Stimulated activated CD4-positive, alpha-beta T cell treated with anti-CD3 and anti-CD28 coated beads, Interleukin-15, amount 100 ng/mL, for 1 hour (primary cell): ENCODE measurements at places on chromosomes 5 and 9.

DNA sequence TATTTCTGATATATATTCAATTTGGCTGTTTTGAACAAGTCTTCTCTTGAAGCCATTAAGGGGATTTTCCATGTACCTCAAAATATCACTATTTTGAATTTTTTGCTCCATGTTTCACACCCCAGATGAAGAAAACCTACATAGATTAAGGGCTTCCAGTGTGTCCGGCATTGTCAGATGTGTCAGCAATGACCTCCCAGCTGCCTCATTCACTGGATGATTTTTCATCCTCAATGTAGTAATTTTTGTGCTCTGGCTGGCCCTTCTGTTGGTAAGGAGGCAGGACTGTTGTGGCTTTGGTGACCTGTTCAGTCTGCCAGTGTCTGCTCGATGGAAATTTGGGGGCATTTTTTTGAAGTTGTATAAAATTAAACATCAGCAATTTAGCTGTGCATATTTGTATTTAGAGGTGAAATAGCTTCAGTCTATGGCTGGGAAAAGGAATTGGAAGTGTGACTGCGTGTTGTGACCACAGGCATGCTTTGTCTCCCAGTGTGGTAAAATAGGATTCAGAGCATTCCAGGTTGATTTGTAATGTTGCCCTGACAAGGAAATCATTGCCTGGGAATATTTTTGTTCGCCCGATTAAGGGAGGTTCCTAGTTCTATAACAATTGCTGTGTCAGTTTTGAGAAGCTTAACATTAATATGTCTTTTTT lies 312.4 kb downstream of the ARHGEF28 start:
- no peak for DNase-seq

- DNase-seq, result no peak
Measured at GRCh38 chr5:170339780-170340167, 42.2 kb upstream of the LCP2 start.

GRCh38 chr5:90932052-90932699 lies 373.6 kb downstream of the ADGRV1 start:
- DNase-seq, result no peak

- DNase-seq, result no peak
Measured at GRCh38 chr5:117065161-117065560, 490.5 kb upstream of the SEMA6A start.

GRCh38 chr5:111859533-111860270 lies 102.7 kb upstream of the NREP start:
- no peak for DNase-seq

DNA sequence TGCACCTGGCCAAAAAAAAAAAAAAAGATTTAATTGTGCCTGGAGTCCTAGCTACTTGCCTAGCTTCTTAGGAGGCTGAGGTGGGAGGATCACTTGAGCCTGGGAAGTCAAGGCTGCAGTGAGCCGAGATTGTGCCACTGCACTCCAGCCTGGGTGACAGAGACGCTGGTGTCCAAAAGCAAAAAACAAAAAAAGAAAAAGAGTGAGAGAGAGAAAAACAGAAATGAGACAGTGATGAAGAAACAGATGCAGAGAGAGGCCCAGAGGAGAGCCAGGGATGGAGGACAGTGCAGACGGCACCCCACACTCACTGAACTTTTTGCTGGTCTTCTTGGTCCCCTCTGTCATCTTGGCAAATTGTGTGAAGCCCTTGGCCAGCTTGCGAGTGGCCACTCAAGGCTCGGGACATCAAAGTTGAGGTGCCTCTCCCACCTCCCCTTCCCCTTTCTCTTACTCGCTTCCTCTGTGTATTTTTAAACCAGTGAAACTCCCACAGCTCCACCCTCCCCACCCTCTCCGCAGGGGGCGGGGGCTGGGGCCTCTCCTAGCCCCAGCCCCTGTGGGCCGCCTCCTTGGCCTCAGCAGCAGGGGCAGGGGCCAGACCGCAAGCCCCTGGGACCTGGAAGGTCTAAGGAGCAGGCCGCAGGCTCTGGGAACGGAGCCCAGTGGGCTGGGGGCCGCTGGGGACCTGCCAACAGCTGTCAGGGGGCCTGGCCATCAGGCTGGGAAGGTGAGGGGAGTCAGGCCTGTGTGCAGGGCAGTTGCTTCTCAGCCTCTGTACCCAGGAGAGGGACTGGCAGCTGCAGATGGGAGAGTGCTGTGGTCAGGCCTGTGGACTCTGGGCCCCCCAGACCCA lies at the start of gene SH2D3C:
TSS of gene SH2D3C (minus strand) at position 387 of the 856 bp plus-strand sequence. CDS start at position 348, 39 bp downstream.
- no peak for DNase-seq

DNA sequence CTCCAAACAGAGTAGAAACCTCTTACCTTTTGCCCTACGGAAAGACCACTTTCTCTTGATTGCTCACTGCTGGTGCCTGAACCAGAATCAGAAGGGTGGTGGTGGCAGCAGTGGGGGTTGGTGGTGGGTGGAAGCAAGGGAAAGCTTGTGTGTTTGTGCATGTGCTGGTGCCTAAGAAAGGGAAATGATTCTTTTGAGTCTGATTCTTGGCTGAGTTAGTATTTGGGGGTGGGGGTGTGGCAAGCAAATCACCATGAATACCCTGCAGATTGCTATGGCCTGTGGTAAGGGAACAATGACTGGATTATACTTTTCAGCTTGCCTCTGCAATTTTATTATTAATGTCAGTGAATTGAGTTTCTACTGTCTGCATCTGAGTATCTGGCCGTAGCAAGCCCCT lies 106.6 kb downstream of the ARHGAP26 start:
- no peak for DNase-seq

DNA sequence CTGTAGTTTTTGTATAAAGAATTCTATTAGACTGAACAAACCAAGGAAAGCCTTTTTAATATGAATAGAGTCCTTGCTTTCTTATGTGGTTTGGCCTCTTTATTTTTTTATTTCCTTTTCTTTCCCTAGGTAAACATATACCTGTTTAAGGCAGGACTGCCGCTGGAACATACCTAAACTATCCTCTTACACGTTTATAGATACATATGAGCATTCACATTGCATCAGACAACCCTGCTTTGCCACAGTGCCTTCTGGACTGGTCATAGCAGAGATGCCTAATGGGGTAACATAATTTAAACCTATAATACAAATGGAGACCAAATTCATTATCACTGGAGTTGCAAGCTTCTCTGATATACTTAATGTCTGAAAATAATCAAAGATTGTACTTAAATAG lies 12.5 kb downstream of the GRAMD2B start:
- DNase-seq, result no peak

DNA sequence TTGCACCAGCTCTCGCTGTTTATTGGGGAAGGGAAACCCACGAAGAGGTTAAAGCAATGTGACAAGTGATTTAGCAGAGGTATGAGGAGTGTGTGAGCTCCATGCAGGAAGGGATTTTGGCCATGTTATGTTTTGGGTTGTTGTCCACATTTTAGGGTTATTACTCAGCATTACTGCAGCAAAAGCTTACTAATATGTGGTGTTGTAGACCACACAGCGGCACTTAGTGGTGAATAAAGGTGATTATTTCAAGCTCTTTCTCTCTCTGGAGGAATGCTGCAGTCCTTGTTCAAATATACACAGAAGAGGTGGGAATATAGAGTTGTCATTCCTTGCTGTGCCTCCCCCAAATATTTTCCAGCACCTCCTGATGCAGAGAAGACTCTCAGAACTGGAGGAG lies 29.7 kb upstream of the AKNA start:
- DNase-seq, result no peak

DNA sequence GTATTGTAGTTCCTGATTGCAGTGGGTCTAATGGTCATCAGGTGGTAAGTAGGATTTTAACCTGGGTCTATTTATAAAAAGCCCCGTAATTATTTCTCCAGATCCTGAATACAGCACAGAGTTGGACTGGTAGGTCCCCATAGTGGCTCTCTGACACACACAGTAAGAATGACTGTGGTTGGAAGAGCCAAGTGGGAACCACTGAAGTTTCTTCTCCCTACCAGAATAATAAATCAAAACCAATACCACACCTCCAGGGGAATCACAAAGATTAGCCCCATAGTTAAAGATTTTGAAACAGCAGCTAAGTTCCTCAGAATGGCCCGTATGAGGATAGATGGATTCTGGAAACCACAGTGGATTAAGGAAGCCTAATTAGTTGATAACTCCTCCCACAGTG lies 68.4 kb upstream of the ZFR start:
- DNase-seq, result no peak

DNA sequence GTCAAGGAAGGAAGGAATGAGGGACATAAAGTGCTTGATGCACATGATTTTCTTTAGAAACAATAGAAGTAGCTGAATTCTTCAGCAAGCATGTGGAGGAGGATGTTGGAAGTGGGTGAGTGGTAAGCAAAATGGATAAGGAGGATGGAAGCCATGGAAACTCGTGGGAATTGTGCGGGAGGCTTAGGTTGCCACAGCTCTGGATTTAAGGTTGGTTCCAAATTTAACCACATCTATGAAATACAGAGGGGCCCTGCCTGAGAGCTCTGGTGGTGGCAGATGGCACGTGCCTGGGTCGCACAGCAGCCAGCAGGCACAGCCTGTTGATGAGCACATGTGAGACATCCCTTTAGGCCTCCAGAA lies 284.7 kb downstream of the SMARCA2 start:
- DNase-seq, result no peak

GRCh38 chr5:179805070-179805528 lies 1.6 kb downstream of the MGAT4B start:
- no peak for DNase-seq

- no peak for DNase-seq
Measured at GRCh38 chr5:127814588-127814973, 111.4 kb downstream of the CCDC192 start.

GRCh38 chr9:116344416-116344815 lies 190.8 kb downstream of the PAPPA start:
- no peak for DNase-seq

DNA sequence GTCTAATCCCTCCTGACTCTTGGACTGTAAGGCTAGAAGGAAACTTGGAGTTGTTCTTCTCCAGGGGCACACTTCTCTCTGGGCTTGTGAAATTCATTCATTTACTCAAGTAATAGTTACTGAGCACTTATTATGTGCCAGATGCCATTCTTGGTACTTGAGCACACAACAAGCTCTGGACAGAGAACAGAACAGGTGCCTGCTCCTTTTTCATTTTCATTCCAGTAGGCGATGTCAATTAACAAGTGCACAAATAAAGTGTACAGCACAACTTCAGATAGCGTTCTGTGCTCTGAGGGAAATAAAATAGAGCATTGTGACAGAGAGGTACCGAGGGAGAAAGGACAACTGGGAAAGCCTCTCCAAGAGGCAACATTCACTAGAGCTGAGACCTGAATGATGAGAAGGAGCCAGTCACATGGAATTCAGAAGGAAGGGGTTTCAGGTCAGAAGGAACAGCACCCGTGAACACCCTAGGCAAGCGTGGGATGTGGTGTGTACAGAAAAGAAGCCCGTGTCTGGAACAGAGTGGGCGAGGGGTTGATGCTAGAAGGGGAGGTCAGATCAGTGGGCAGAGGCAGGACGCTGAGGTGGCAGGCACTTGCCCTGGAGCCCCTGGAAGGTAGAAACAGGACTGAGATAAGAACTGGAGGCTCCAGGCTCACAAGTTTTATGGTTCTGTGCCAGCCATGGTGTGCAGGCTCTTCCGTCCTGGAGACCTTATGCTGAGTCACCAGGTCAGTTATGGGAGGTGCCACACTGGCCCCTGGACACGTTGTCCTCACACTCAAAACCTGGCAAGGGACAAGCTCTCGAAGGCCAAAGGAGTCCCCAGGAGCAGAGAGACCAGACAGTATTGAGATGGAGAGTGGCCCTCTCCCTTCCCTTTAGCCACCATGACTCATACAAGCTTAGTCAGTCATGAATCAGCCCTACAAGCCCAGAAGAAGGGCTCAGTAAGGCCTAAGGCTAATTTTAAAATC lies 7.2 kb upstream of the ABLIM3 start:
- DNase-seq, result no peak

DNA sequence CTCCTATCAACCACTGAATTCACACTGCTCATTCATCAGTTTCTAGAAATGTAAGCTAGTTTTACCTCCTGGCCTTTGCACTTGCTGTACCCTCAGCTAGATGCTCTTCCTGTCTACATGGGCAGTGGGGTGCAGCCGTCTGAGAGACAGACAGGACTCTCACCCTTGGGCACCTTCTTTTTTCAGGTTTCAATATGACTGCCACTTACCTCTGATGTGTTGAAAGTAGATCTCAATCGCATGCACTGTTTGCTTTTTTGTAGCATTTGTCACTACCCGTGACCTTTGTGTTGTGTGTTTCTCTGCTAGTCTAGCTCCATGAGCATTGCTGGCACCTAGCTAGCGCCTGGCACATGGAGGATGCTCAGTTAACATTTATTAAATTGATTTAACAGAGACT lies 403.1 kb upstream of the TRPC7 start:
- DNase-seq, result no peak

- no peak for DNase-seq
Measured at GRCh38 chr9:20286969-20287368, 335.3 kb downstream of the MLLT3 start.

- DNase-seq, result no peak
Measured at GRCh38 chr9:131713016-131713415, 26.9 kb downstream of the RAPGEF1 start.

GRCh38 chr9:136626740-136627642 lies 35.7 kb upstream of the EGFL7 start:
- DNase-seq, result no peak

DNA sequence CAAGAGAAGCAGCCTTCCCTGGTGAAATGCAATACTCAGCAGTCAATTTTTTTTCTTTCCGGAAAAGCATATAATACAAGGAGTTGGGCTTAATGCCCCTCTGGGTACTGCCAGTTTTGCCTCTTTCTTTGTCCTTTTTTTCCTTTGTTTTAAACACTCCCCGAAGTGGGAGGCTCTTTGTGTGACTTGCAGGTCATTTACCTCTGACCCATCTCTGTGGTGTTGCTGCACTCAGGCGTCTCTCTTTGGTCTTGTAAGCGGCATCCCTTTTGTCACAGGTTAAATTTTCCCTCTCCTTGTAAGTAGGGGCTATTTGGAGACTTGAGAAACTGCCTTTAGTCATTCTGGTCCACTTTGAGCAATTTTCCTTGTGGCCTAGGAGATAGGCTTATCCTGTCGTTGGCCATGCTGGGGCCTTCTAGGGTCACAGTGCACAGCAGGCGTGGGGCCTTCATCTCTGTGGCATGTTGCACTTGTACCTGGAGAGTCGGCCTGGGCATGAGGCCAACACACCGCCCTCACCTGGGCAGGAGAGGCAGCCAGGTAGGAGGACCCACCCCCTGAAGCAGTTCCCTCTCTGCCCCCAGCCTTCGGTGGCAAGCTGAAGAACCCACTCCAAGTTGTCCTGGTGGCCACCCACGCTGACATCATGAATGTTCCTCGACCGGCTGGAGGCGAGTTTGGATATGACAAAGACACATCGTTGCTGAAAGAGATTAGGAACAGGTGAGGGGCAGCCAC lies 27.7 kb upstream of the CTSL start:
- no peak for DNase-seq

- no peak for DNase-seq
Measured at GRCh38 chr5:76223696-76224095, 140.5 kb downstream of the SV2C start.

GRCh38 chr5:71693828-71694427 lies 25.1 kb upstream of the CARTPT start:
- DNase-seq, result no peak

DNA sequence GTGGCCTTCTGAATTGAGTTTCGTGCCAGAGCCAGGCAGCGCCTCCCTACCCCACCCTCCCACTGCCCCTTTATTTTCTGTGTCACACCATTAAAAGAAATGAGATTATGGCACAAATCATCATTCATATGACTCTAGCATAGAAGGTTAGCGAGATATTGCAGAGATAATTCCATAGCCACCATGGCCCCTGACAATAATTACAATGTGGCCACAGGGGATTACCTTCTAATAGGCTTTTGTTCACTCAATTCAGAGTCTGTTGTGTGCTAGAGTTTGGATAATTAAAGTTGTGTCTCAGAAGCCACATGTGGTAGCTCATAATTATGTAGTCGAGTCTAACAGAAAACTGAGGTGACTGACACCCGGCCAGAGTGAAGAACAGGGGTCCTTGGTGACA lies 428.1 kb downstream of the ARHGEF28 start:
- DNase-seq, result no peak
